ENCODE measurements at places on chromosomes 2 and 18.

GRCh38 chr2:109435066-109435690 lies 178.6 kb downstream of the SEPTIN10 start:
- no peak for DNase-seq

- DNase-seq: peak; percentile 80
Observed at GRCh38 chr18:45920367-45920766, 46.8 kb downstream of the EPG5 start.

GRCh38 chr18:22165603-22166068 lies 3.8 kb upstream of the GATA6 start:
- DNase-seq: no peak

DNA sequence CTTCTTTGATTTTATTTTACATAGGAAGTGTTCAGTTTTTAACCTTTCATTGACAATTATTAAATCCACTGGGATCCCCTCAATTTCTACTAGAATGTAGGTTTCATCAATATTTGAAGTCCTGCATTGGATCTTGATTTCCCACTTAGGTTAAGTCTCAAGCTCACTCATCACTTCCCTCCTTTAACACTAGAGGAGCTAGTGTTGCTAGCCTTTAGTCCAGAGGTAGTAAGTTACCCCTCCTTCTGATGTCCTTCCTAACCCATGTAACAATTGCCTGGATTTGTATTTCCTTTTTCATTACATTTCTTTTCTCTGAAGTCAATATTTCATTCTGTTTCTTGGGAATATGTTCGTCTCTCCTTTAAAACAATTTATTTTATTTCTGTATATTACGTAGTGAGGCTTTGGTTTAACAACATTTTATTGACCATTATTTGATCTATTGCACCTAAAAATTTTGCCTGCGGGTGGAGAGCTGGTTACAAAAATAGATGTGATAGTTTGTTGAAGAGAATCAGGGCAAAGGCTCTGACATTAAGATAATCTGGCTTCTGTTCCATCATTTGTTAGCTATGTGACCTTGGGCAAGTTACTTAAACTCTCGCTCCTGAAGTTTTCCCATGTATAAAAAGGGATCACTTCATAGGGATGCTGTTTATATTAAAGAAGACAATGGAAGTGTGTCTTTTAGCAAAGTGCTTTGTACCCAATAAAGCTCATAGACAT lies 833.0 kb downstream of the SLC4A3 start:
- peak; percentile 4 for DNase-seq

- no peak for DNase-seq
Observed at GRCh38 chr2:188219541-188219940, 72.1 kb upstream of the GULP1 start.

- no peak for DNase-seq
Observed at GRCh38 chr2:45930396-45930792, 278.9 kb downstream of the PRKCE start.

DNA sequence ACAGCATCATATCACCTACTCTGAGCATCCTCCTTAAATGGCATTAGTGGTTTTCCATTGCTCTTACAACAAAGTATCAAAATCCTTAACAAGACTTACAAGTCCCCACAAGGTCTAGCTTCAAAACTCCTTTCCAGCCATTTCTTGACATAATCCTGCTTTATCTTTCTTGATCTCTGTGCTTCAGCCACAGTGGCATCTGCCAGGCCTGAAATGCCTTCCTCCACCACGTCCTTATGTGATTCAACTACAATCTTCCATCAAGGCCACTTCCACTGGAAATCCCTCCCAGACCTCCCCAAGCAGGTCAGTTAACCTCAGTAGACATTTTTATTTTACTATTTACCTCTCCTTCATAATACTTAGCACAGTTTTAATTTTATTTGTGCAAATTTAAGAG lies 83.8 kb upstream of the CCDC150 start:
- no peak for DNase-seq

Measured in fibroblast of the conjunctiva (primary cell).